HCEC 1CT (cell line): ENCODE measurements at places on chromosomes 11 and 22.

DNA sequence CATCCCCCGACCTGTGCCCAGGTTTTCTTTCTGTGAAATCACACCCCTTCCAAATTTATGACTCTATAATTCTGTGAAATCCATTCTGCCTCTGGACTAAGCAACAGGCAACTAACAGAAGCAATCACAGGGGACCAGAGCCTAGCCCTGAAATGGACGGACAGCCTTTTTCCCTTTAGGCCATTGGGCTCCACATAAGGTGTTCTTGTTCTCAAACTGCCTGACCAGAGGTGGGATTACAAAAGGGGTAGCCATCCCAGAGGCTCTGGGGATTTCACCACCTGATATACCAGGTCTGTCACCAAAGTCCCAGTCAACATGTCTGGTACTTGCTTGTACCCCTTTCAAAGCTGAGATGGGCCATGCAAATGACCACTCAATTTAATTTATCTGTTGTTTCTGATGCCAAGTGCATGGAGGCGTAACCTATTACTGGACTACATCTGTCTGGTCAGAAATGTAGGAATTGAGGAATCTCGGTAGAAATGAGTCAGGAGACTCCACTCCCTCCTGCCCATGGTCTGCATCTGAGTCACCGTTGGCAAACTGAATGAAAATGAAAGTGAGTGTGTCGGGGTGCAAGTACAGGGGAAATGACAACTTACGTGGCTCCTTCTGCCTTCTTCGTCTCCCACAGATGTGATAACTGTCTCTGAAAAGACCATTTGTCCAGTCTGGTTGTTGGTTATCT, 10.2 kb downstream of the DKK3 start:
- DNase-seq = peak; percentile 94

DNA sequence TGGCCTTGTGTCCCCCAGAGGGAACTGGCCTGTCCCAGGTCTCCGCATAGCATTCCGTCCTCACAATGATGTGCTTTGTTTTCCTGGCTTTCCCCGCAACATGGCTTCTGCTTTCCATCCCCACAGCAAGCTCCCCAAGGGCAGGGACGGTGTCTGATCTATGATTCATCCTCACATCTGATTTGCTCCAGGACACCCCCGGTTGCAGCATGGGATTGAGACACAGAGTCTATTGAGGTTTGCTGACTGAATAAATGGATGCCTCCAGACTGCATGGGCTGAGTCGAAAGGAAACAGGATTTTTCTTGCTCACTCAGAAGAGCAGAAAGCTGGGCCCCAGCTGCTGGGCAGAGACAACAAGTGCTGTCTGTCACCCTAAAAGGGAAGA, 40.2 kb downstream of the LMO1 start:
- no peak for DNase-seq

GRCh38 chr11:2264366-2265053, 5.9 kb downstream of the ASCL2 start:
- no peak for DNase-seq

GRCh38 chr22:18983120-18983651, 47.1 kb upstream of the PRODH start:
- no peak for DNase-seq

- DNase-seq = no peak
These were observed 1456.5 kb downstream of the TBC1D22A start for GRCh38 chr22:48218889-48219420.

DNA sequence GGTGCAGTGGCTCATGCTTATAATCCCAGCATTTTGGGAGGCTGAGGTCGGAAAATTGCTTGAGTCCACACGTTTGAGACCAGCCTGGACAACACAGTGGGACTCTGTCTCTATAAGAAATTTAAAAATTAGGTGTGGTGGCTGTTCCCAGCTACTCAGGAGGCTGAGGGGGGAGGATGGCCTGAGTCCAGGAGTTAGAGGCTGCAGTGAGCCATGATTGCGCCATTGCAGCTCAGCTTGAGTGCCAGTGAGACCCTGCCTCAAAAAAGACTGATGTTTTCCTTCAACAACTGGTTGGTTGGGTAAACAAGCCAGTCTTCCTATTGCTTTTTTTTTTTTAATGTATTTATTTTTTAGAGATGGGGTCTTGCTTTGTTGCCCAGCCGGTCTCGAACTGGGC, 9.2 kb downstream of the XBP1 start:
- no peak for DNase-seq

DNA sequence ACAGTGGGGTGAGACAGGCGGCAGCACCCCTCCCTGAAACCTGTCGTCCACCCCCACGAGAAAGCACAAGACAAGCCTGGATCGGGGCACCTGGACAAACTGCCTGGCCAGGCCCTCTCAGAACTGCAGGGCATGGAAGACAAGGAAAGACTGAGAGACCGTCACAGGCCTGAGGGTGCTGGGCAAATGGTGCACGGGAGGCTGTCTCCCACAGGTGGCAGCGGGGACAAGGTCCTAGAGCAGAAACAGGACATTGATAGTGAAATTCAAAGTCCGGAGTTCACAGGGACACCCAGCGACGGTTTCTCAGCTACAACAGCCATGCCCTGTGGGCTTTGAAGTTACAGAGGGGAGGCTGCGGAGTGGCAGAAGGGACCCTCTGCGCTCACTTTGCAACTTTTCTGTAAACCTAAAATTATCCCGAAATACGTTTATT, 20.6 kb downstream of the DRD4 start:
- DNase-seq = no peak

GRCh38 chr11:131242476-131243000, 127.9 kb upstream of the NTM start:
- no peak for DNase-seq

DNA sequence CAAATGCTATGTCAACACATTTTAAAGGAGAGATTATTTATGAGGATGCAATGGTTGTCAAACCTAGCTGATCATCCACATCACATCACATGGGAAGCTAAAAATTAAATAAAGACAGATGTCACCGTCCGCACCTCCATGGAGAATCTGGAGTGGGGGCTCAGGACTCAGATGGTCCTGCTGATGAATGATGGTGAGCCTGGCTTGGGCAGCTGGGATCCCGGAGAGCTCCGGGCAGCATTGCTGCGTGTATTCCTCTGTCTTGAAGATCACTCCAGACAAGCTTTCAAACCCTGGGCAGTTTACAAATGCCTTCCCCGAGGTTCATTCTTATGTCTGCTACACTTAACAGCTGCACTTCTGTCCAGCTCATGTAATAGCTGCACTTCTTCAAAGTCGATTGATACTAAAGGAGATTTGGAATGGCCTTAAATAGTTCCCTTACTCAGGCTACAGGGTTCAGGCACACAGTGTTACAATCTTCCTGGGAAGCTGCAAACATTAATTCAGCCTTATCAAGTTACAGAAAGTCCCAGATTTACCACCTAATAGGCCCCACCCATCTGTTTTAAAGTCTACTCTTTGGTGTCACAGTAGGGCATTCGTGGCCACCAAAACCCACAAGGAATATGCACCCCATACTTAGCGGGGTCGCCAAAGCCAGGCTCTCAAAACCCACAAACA, 34.7 kb upstream of the CSNK2A3 start:
- no peak for DNase-seq

GRCh38 chr22:22976033-22976922, 88.7 kb downstream of the IGLL5 start:
- DNase-seq = no peak

GRCh38 chr11:111840143-111840542, 31.2 kb downstream of the ALG9 start:
- no peak for DNase-seq

GRCh38 chr11:70926543-70927201, 325.7 kb downstream of the SHANK2 start:
- DNase-seq = no peak

GRCh38 chr11:111148953-111149352, 96.6 kb upstream of the POU2AF2 start:
- DNase-seq = peak; percentile 26

- peak; percentile 77 for DNase-seq
These were observed 571 bp downstream of the C11orf24 start for GRCh38 chr11:68271023-68271780.

DNA sequence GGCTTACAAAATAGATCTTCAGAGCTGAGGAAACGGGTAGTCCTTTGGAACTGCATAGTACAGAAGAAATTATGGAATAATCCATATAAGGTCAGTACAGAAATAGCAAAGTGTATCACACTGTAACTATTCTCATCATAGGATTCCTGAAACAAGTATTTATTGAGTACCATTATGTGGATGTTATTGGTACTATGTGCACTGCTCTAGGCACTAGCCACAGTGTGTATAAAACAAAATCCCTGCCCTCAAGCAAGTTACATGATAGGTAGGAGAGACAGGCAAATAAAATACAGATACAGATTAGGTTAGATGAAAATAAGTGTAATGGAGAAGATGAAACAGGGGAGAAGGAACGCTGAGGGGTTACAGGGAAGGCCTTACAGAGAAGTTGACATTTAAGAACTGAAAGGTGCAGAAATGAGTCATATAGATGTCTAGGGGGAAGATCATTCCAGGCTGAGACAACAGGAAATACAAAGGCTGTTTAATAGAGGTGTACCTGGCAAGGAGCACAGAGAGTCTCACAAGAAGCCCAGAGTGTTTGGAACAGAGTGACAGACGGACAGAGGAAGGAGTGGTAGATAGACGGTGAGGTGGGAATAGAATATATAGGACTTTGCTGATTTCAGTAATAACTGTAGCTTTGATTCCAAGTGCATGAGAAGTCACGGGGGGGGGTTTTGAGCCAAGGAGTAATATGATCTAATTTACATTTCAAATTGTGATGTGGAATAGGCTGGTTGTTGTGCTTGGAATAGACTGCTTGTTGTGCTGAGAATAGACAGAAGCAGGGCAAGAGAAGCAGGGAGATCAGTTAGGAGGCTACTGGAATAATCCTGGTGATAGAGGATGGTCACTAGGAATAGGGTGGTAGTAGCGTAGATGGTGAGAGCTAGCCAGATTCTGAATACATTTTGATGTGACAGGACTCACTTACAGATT, 13.7 kb downstream of the RNF141 start:
- DNase-seq = no peak

DNA sequence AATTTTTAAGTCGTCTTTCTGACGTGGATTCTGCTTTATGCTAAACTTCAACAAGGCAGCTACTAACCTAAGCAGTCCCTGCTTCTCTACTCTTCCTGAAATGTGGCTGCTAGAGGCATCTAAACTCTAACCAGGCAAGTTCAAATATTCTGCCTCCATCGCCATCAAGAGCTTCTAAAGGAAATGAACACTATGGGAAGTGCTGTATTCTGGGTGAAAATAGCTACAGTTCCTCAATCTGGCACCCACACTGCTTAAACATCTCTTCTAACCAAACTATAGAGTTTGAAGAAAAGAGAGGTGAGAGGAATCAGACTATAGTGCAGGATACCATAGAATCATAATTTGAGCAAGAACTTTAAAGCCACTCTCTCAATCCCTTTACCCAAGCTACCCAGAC, 6.3 kb downstream of the NRIP3 start:
- no peak for DNase-seq

- DNase-seq = no peak
These were observed 65.1 kb downstream of the C11orf65 start for GRCh38 chr11:108402241-108402640.

- no peak for DNase-seq
These were observed 81.0 kb downstream of the TRMU start for GRCh38 chr22:46416520-46416871.

GRCh38 chr11:119356349-119357031, 10.0 kb upstream of the MFRP start:
- DNase-seq = peak; percentile 73

DNA sequence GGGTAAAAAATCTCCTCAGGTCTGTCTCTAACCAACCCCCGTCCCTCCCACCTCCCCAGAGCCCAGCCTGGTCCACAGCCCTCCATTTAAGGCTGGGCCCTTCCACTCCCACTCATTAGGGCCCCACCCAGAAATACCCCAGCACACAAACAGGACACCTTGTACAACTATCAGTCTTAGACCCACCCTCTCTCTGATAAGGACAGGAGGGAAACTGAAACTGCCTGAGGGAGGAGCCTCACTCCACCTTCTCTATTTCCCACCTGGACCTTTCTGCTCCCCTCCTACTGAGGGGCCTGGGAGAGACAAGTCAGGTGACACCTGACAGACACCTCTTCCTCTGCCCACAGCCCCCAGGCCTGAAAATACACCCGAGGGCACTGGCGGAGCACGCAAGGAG, 90.2 kb downstream of the PLEKHA7 start:
- no peak for DNase-seq

DNA sequence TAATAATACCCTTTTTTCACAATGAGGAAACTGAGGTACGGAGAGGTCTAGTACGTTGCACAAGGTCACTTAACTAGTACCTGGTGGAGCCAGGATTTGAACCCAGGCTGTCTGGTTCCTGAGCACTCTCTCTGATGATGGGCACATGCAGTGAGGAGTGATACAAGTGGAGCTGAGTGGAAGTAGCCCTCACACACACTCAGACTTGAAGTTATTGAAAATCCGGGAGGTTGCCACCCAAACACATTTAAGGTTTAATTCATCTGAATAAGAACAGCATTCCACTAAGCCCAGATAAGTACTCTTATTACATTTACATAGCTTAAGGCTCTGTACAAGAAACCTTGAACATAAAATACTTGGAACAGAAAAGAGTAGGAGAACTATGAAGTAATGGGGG, 4.8 kb downstream of the GRAP2 start:
- no peak for DNase-seq

DNA sequence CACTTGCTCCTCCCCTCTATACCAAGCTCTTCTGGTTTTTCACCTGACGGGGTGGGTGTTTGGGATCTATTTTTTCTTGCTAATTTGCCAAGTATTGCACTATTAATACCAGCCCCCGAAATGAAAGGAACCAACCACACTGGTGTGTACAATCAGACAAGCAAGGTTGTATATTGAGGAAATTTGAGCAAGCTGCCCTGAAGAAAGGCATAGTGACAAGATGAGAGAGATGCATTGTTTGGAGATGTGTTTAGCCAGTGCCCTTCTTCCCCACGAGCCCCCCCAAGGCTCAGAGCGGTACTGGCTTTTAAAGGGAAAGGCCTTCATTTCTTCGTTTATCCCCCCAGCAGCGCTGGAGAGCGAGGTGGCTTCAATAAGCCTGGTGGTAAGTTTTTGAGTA, 15.2 kb upstream of the GAS2L1 start:
- no peak for DNase-seq

GRCh38 chr22:30809086-30809485, 114.4 kb downstream of the OSBP2 start:
- DNase-seq = no peak

- DNase-seq = no peak
These were observed 8.8 kb upstream of the IZUMO1R start for GRCh38 chr11:94295534-94295933.

- no peak for DNase-seq
These were observed 46.4 kb downstream of the QSER1 start for GRCh38 chr11:32939046-32939445.

DNA sequence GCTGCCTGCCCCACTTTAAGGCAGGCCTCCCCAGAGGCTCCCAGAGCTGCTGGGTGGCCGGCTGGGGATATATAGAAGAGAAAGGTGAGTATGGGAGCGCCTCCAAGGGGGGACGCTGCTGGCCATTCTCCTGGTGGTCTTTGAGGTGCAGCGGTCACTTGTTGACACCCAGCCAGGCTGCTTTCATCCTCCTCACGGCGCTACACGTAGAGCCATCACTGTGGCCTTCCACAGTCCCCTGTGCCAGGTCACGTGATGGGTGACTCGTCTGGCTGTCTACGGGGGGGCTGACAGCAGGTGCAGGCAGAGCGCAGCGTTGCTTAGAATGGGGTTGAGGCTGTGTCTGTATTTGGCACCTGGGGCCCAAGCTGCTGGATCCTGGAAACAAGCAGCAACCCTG, 1.9 kb downstream of the ACR start:
- DNase-seq = no peak

GRCh38 chr11:16876837-16877236, 137.4 kb downstream of the PLEKHA7 start:
- DNase-seq = no peak

GRCh38 chr11:71252770-71253730, 673 bp upstream of the SHANK2 start:
- DNase-seq = peak; percentile 70
